ENCODE measurements at places on chromosomes 5 and 9.
A peak's percentile ranks its signal among the peaks of the same experiment; 100 is the strongest.

- no peak for DNase-seq
These were observed 42.5 kb downstream of the ELAVL2 start for GRCh38 chr9:23783509-23783908.

GRCh38 chr9:109641372-109641659 lies 138.7 kb upstream of the PALM2AKAP2 start:
- DNase-seq = no peak

- peak; percentile 58 for DNase-seq
These were observed 165.6 kb downstream of the YTHDC2 start for GRCh38 chr5:113678924-113679575.

GRCh38 chr5:149271716-149272563 lies at the start of gene AFAP1L1:
TSS of gene AFAP1L1 (plus strand) at chr5:149271859. CDS start at chr5:149271969, 110 bp downstream.
- peak; percentile 39 for DNase-seq

- peak; percentile 7 for DNase-seq
These were observed 1078.3 kb downstream of the CDH12 start for GRCh38 chr5:21774801-21775200.

- no peak for DNase-seq
These were observed 5.1 kb upstream of the AHRR start for GRCh38 chr5:316210-317085.

DNA sequence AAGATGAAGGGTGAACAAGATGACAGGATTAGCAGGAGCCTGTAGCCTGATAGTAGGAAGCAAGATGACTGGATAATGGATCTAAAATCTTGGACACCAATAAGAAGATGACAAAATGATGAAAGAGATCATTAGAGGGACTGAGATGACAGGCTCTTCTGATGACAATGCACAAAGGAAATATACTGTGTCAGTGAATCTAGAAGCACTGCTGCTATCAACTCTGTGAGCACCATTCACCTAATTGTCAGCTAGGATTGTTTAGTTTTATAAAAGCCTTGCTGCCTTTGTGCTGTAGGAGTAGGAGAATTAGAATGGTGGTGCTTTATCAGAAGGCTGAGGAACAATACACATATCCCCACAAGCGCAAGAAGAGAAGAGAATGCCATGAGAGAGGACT lies 1127.8 kb downstream of the DTWD2 start:
- no peak for DNase-seq

- no peak for DNase-seq
These were observed 259.6 kb downstream of the CDH12 start for GRCh38 chr5:22593592-22593991.

- peak; percentile 30 for DNase-seq
These were observed 65.7 kb upstream of the FANCC start for GRCh38 chr9:95383185-95383676.

GRCh38 chr5:57219386-57219785 lies 45.5 kb downstream of the GPBP1 start:
- DNase-seq = no peak

- no peak for DNase-seq
These were observed 17.8 kb downstream of the IRX4 start for GRCh38 chr5:1864896-1865440.

- no peak for DNase-seq
These were observed 308.9 kb downstream of the NR2F1-AS1 start for GRCh38 chr5:93272108-93272507.

GRCh38 chr9:126528111-126528510 lies 85.6 kb upstream of the LMX1B start:
- DNase-seq = no peak

- DNase-seq = no peak
These were observed 1467.1 kb downstream of the FOXD4L5 start for GRCh38 chr9:63817622-63818518.

- no peak for DNase-seq
These were observed 6.2 kb downstream of the PCSK1 start for GRCh38 chr5:96426831-96427230.

DNA sequence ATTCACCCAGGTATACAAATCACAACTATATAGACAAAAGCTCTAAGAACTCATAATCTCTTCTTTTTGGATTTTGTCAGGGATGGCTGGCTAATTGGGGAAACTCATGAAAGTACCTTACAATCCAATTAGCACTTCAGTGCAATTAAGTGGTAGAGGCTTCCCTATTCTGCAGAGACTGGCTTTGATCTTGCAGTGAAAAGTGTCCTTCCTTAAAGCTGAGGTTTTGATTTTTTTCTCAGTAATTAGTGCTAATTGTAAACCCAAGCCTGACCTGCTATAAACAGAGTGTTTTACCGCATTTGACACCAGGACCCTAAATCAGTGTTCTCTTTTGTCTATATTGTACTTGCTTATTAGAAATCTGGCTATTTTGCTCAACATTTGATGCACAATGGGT lies 294.0 kb upstream of the EFNA5 start:
- DNase-seq = no peak

GRCh38 chr9:33246269-33246860 lies 6.4 kb downstream of the SPINK4 start:
- DNase-seq = no peak

DNA sequence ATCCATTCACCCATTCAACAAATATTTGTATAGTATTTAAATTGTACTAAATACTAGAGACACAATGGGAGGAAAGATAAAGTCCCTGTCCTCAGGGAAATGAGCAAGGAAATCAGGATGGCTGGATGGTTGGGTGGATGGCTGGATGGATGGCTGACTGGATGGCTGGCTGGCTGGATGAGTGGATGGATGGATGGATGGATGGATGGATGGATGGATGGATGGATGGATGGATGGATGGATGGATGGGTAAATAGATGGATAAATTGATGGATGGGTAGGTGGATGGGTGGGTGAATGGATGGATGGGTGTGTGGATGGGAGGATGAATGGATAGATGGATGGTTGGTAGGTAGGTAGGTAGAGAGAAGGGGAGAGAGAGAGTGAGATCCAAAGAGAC lies 41.5 kb upstream of the WWC1 start:
- DNase-seq = no peak

- no peak for DNase-seq
These were observed 50.4 kb downstream of the EPB41L4B start for GRCh38 chr9:109270441-109270840.

DNA sequence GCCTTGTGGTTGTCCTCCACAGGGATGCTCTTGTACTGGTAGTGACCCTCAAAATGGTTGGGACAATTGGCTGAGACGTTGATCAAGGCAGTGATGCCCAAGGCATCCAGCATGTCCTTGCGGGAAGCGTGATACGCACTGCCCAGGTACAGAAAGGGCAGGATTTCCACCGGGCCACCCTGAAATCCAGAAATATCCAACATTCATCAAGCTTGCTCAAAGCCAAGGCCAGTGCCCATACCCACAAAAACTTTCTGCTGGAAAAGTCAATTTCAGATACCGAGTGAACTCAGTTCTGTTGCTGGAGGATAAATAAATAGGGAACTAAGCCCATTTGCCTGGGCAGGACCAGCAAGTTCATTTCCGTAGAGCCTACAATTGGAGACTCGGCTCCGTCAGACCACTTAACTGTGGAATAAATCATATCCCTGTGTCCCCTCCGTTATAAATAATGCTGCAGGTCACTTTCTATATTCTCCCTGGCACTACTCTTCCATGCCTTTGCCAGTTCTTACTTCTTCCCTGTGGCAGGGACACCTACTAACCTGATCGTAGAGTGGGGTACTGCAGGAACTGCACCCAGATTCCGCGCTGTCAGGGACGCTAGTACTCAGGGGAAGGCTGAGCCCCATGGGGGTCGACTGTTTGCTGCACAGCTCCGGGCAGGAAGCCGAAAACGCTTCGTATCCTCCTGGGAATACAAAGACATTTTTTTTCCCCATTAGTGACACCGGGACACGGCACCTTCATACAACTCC lies 1.2 kb downstream of the DUSP1 start:
- no peak for DNase-seq

DNA sequence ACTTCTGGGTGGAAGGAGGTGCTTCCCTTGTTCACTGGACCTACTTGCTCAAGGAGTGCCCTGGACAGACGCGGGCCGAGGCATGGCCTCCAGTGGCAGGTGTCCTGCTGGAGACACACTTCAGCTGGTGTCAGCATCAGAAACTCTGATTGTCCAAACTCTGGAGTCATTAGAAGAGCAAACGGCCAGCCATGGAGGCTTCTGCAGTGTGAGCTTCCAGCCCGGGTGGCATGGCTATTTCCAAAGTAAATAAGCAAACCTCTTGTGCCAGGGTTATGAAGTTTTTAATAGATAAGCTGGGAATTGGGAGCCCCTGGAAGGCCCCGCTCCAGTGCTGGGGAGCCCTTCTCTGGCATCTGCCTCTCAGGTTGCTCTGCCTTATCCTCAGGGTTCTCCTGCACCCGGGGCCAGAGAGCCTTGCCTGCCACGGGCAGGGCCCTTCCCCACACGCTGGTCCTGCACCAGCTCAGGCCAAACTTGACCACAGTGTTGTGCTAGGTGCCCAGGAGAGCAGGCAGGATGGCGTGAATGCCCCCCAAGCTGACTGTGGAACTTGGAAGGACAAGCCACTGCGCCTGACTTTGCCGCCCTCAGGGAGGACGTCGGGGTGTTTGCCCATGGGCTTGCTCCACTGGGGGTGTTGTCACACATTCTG lies 285.6 kb downstream of the GADD45G start:
- DNase-seq = no peak

Measured in kidney glomerular epithelial cell (primary cell).